ENCODE measurements at places on chromosomes 13 and 19. TPM values are rescaled to one million over a fixed set of nuclear protein-coding genes. Genes with fewer than 3 reads are reported as not detected.

DNA sequence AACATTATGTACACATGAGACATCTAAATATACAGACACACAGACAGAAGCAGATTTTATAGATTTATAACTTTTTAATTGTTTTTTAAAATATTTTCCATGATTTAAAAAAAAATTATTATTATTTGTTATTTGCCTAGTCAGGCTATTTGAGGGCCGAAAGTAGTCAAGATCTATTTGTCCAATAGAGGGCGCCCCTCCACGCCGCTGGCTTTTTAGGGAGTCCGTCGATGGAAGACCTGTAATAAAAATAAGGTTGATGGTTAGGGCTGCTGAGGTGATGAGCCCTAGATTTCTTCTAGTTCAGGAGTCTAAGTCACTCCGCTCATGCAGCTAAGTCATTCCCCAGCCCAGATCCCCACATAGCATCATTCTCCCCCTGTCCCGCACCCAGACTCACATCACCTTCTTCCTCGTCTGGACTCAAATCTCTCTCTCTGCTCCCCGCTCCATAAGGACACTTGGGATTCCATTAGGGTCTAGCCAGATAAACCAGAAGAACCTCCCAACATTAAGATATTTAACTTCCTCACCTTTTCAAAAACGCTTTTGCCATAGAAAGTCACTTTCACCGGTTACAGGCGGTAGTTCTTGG is 33.9 kb upstream of the CEACAM21 start:
- no peak for DNase-seq

LILRB1 gene
- polyA plus RNA-seq = 1.3 TPM

KCNRG gene
- polyA plus RNA-seq = 3.1 TPM

- no peak for DNase-seq
Measured at GRCh38 chr19:19486343-19487076, 28.8 kb downstream of the TSSK6 start.

DNA sequence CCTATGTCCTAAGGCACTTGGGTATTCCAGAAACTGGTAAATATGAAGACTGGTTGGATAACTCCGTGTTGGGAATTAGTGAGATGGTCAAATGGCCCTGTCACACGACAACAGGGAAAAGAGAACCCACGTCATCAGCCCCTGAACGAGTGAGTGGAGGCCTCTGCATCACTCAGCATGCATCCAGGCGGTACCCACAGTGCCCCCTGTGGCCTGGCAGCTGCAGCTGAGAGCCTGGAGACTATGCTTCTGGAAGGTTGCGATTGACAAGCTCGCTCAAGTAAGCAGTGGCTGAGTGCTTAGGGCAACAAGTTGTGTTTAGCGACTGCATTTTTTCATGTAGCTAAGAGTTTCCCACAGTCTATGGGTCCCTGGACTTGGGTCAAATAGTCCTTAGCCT is 55.9 kb downstream of the COL4A2 start:
- no peak for DNase-seq

ZNF418 gene
- 17.5 TPM for polyA plus RNA-seq

DNA sequence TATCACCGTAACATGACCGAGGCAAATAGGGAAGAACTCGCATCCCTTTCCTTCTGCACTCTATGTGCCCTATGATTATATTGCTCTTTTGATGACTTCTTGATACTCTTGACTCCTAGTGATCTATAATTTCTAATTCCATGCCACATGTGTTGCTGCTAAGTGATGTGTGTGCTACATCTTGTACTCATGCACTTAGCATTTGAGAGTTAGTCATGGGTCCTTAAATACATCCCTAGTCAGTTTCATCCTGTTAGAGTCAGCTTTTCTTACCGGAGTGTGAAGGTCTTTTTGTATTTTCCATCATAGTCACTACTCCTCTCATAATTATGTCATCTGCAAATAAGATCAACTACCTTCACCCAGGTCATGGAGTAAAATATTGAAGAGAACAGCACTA is 30.2 kb downstream of the RXFP2 start:
- no peak for DNase-seq

ZNF439 gene
- 12.8 TPM for polyA plus RNA-seq

DNA sequence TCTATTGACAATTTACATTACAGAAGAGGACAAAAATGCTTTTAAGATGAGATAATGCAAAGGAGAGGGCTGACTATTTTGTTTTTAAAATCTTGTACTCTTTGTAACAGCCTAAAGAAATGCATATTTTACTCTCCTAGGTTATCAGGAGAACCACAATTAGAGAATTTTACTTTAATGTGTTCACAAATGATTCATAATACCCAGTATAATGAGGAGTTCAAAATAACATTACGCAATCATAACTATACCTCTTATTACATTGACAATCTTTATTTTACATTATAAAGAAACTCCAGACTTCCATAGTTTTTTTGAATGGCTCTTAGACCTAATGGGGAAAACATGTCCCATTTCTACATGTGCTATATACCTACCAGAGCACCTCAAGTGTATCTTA is 1089.7 kb downstream of the PCDH17 start:
- no peak for DNase-seq

MUC16 gene
- 0.01 TPM for polyA plus RNA-seq

DNA sequence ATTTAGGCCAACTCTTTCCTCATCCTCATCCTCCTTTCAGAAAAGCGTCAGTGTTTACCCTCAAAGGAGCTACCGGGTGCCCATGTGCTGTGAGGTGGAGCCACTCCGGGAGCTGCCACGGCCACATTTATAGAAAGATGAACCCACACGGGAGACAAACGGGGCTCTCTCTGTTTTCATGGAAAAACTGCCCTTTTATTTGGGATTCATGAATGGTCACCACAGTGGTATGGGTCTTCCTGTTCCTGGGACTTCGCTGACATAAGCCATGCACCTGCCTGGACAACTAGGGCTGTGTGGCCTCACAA is 224.2 kb downstream of the ZIC5 start:
- no peak for DNase-seq

GRCh38 chr19:28636016-28636629 is 576.8 kb downstream of the UQCRFS1 start:
- DNase-seq = no peak

GRCh38 chr13:34425327-34425949 is 516.6 kb upstream of the NBEA start:
- no peak for DNase-seq
